NB4 (cell line): ENCODE measurements at places on chromosomes 7 and 10.
A peak's percentile ranks its signal among the peaks of the same experiment; 100 is the strongest.

GRCh38 chr7:25158966-25159365, 33.9 kb upstream of the CYCS start:
- no peak for DNase-seq

DNA sequence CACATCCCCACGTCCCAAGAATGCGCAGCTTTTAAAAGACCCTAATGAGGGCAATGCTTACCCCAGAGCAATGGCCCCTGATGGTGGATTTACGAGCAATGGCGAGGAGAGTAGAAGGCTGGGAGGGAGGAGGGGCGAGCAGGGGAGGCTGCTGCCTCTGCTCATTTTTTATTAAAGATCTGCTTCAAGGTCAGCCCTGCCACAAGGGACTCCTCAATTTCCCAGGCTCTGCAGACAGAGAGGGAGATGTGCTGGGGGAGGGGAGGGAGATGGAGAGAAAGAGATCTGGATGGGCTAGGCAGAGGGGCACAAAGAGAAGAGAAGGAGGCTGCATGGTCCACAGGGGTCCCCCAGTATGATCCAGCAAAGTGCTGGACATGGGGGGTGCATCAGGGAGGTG, 7.8 kb upstream of the SRRM3 start:
- DNase-seq, result no peak

DNA sequence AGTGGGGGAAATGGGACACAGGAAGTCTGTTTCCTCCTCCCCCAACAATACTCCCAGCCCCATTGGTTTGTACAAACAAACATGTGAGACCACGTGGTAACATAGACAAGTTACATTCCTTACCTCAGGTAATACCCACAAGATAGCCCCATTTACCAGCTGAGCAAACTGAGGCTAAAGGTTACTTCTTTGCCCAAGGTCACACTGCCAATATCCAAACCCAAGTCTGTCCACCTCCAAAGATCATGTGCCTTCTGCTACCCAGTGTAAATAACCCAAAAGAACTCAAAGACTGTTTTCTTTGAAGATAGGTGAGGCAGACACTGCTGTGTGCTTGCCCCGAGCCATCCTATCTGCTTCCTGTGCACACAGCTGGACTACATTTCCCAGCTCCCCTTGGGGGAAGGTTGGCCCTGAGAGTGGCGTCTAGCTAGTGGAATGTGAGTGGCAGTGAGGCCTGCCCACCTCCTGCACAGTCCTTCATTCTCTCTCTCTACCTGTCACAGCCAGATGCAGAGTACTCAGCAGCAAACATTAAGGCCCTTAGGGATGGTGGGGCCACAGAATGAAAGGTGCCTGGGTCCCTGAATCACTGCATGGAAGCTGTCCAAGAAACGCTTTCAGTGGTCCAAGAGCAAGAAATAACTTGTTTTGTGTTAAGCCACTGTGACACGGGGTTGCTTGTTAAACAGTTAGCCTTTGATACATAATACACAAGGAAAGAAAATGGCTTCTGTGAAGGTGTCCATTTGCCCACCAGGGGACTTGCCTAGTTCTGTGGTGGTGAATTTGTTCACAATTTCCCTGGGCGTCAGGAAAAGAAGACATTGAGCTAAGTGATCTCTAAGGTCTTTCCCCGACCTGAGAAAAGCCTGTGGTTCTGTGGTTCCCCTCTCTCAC, 257.7 kb upstream of the NFE2L3 start:
- peak; percentile 60 for DNase-seq

- no peak for DNase-seq
These were observed 41.6 kb downstream of the PROSER2 start for GRCh38 chr10:11864727-11865126.

- no peak for DNase-seq
These were observed 53.4 kb downstream of the TAS2R16 start for GRCh38 chr7:122942059-122942458.

DNA sequence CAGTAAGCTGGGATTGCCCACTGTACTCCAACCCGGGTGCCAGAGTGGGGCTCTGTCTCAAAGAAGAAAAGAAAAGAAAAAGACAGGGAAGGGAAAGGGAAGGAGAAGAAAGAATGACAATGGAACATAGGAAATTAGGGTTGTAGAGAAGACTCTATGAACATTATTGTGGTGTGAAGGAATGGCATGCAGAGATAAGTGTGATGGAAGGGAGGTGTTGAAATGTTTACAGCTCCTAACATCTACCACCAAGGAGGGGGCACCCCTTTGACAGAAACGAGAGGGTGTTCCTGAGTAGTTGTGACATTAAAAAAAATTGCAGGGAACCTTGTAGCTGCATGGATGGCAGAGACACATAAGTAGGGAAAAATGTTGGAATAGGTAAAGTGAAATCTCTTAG, 27.5 kb downstream of the AUTS2 start:
- DNase-seq, result no peak

DNA sequence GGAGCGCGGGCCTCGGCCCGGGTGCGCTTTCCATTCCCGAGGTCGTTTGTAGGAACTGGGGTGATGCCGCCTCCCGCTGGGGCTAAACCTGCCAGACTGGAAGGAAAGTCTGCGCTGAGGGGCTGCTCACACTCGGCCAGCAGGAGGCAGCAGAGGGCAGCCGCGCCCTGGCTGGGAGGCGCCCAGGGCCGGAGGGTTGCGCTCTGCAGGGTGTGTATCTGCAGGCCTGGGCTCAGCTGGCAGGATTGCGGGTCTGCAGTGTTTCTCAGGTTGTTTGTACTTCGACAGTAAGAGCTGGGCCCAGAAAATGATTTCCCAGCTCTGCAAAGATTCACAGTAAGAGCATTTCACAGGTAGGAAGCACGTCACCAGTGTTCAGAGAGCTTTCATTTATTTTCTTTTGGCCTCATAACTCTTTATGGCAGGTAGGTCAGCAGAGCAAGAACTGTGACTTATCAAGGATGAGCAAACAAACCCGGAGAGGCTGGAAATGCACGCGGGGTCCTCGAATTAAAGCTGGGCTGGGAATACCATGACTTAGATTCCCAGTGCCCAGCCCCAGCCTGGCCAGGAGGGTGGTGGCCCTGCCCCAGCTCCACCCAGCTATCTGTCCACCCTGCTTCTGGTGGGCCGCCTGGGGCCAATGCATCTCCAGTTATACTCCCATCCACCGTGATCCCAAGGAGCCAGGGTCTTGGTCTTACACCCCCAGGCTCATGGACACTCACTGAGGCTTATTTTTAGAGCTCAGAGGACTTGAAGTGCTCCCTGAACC, 15.2 kb upstream of the PPP2R2D start:
- DNase-seq, result peak; percentile 91

- no peak for DNase-seq
These were observed 25.2 kb downstream of the TRIM8 start for GRCh38 chr10:102669206-102670064.

- no peak for DNase-seq
These were observed 618.6 kb downstream of the SUGCT start for GRCh38 chr7:40753455-40753854.

- DNase-seq, result peak; percentile 83
These were observed 129.4 kb downstream of the DNAJB6 start for GRCh38 chr7:157465891-157466866.

- DNase-seq, result no peak
These were observed 420.9 kb upstream of the MGMT start for GRCh38 chr10:129046065-129046681.

DNA sequence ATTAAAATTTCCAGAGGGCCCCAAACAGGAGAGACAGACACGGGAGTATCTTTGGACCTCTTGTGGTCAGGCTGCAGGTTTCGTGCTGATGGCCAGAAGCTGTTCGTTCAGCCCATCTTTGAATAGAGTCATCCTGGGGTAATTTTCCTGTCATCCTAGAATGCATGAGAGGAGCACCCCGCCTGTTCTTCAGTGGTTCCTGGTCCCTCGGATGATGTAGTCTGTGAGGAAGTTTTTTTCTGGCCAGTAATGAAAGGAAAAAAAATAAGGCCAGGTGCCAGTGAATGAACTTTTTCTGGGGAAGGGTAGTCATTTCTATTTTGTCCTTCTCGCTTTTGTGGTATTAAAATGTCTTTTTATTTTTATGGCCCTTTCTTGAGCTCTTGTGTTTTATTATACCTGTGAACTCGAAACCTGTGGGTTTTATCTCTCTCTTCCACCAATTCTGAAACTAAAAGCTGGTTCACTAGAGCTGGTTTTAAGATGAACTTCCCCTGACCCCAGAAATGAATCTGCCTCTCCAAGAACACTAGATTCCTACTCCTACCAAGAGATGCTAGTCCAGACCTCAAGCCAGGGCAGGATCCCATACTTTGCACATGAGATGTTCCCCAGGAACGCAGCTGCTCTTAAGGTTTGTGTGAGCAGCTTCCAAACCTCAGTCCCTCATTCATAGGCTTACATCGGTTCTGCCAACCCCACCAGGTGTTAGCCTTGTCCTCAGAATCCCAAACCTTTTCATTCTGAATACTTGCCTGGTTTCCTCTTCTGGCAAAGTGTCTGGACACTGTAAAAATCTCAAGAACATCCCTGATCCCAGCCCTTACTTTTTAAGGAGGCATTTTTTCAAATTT, 15.4 kb upstream of the MEST start:
- no peak for DNase-seq

- peak; percentile 29 for DNase-seq
These were observed 9.5 kb downstream of the MNX1 start for GRCh38 chr7:157000741-157001653.

DNA sequence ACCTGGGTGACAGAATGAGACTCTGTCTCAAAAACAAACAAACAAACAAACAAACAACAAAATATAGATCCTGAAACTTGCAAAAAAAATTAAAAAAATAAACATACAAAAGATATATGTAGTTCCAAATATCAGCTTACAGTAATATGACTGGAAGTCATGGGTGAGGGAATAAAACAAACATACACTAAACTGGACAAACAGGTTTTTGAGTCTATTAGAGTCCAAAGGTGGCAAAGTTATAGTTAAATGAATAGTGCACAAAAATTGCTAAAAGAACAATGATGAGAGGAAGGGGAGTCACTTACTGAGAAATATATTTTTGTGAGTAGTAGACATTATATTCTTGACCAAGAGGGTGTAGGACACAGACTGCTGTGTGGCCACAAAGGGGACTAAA, 16.7 kb upstream of the RSBN1L start:
- DNase-seq, result no peak
